ENCODE measurements at places on chromosomes 4 and X.

DNA sequence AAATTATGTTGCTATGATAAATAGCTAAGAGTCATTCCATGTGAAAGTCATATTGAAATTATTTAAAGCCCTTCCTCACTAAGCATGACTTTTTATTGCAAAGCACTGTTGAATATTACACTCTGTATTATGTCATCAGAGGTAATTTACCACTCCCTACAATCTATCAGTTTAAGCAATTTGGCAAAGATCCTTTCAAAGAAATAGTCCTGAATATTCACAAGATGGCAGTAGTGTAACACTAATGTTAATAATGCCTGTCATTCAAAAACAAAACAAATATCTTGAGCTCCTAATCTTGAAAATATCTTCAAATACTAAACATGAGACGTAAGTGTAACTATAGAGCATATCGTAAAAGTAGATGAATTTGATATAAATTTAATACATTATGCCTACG is 208.6 kb upstream of the TECRL start:
- DNase-seq: peak; percentile 1

DNA sequence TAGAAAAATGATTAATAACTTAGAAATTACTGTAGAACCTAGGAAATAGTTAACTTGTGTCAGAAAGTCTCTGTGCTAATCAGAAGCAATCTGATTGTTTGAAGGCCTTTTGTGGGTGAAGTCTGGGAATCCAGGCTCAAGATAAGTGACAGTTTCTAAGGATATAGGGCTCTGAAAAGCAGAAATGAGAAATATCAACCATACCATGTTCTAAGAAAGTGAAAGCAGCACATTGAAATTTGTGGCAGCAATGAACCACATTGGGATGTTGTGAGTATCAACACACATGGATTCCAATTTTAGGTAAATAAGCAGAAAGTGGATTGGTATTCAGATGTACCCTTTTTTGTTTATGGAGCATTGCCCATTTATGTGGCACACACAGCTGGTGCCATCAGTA is 464.6 kb downstream of the IL15 start:
- DNase-seq: no peak

DNA sequence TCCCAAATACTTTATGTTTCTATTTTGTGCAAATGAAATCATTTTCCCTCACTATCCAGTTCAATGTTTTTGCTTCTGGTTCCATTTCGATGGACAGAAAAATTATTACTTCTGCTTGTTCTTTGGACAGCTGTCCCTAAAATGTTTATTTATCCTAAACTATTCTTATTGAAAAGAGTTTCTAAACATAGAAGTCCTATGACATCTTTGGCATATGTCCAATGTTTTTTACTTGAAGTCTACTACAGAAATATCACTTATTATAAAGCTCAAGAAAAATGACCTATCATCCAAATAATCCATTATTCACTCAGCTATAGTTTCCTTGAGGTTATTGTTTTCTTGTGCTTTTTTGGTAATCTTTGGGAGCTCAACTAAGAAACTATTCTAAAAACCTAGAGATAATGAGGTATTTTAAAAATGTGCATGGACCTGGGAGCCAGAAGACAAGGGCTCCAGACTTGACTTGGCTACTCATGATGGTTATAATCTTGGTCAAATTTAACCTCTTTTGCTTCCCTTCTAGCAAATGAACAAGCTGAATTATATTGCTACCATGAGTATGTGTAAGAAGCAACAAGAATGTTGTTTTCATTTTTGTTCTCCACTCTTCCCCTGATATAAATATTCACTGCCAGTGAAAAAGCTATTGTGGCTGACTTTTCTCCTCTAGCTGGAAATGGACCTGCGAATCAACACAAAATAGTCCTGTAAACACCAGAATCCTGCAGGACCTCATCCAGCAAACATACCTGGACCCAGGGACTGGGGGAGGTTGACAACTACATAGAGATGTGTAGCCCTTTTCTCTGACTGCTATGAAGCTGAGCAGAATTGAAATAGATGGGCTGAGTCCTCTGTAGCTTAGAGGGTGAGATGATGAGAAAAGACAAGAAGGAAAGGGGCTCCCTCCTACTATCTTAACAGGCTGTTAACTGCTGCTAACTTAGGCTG is 137.4 kb downstream of the FRYL start:
- DNase-seq: peak; percentile 26

DNA sequence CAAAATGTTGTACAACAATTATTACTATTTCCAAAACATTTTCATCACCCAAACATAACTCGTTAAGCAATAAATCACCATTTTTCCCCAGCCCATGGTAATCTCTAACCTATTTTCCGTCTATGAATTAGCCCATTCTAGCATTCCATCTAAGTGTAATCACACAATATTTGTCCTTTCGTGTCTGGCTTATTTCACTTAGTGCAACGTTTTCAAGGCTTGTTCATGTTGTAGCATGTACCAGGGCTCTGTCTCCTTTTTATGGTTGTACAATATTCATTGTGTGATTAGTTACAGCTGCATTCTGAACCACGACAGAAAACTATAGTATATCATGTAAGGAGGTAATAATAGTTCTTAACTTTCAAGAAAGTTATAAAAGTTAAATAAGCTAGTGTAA is 656.0 kb upstream of the HS3ST1 start:
- DNase-seq: no peak

DNA sequence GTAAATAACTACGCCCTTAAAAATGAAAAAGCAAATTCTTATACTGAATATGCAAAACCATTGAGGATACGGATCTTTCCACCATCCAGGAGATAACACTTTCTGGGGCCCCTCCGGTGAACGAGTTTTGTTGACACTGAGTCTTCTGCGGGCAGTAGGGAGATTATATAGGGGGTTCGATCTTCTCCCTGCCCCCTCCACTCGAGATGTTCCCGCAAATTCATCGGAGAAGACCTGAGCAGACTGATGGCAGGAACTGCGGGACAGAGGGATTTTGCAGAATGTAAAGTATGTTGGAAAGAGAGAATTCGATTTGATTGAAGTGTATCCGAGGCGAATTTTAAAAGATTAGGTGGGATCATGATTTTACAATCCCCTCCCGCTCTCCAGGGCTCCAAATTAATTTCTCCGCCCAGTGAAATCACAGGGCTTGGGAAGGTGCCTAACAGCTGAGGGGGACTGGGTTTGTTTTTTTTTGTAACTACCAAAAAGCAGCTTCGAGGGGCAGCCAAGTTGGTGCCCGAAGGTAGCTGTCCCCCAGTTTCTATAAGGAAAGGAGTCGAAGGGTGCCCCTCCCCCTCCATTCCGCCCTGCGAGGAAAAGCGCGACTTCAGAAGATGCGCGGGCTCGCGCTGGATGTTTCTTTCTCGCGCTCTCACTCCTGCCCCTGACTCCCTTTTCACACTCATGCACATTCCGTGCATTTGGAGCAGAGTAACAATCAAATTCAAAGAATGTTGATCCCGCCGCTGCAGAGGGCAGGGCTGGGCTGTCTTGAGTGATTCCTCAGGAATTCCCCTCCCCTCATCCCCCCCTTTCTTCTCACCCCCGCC is 1.2 kb downstream of the TMEM255A start:
- no peak for DNase-seq

DNA sequence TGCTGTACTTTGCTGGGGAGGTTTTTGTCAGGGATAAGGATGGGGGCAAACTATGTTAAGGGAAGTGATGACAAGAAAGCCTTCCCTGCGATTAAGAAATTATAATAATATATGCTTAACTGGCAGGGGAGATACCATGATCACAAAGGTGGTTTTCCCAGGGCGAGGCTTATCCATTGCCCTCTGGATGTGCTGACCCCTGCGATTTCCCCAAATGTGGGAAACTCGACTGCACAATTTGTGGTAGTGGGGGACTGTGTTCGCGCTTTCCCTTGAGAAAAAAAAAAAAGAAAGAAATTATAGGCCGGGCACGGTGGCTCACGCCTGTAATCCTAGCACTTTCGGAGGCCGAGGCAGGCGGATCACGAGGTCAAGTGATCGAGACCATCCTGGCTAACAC is 24.5 kb downstream of the SLC25A43 start:
- DNase-seq: no peak

GRCh38 chrX:2638279-2638678 is 52.8 kb upstream of the CD99 start:
- DNase-seq: no peak

DNA sequence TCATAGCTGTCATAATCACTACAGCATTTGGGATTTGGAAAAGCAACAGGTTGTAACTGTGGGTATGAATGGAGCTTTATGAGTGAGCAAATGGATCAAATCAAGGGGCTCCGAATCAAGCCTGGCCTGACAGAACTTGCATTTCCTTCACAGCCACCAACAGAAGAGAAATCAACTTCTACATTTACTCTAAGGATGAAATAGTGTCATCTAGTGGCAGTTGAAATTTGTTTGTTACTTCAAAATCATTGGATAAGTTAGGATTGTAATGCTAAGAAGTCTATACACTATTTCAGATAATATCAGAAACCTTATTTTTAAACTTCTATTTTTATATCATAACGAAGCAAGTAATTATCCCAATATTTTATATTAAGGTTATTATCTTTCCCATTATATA is 10.7 kb upstream of the WDR17 start:
- peak; percentile 3 for DNase-seq

DNA sequence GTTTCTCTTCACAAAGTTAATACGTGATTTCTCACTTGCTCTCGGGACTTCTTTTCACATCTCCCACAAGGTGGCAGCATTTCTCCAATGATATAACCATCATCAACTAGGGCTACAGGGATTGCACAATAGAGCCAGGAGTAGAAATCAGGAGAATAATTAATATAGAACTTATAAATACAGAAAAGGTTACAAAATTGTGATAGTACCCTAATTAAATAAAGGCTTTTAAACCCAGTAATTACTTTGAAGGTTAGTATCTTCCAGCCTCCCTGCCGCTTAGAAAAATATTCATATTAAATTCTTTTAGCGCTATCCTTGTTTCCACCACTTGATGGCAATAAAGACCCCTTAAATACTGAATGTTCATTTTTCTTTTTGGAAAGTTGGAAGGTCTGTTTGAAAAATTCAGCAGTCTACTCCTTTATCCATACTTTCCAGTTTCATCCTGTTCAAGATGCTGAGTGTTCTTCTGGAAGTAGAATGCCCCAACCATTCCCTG is 65.8 kb downstream of the RASGEF1B start:
- DNase-seq: peak; percentile 80

- no peak for DNase-seq
These were observed 60.9 kb downstream of the GK start for GRCh38 chrX:30714138-30714537.

GRCh38 chr4:81919810-81920209 is 448.1 kb upstream of the RASGEF1B start:
- no peak for DNase-seq

- peak; percentile 91 for DNase-seq
These were observed 288.0 kb upstream of the SFRP2 start for GRCh38 chr4:154076921-154077320.
